ENCODE measurements at places on chromosomes 5 and 9.

DNA sequence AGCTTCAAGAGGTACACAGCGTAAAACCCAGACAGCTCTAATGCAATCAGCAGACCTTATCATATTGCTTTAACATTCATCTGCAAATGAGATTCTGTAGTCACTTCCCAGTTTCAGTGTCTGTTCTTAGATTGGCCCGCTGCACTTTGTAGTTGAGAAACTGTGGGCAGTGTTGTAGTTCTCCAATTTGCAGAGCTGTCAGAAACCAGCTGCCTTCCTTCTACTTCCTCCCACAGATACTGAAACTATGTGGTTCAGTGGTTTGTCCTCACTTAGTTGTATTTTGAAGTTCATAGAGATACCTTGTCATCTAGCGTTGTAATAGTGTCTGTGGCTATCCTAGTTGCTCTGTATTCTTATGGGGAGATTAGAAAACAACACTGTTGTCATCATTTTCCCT, 39.6 kb upstream of the TRIM36 start:
- no peak for DNase-seq

DNA sequence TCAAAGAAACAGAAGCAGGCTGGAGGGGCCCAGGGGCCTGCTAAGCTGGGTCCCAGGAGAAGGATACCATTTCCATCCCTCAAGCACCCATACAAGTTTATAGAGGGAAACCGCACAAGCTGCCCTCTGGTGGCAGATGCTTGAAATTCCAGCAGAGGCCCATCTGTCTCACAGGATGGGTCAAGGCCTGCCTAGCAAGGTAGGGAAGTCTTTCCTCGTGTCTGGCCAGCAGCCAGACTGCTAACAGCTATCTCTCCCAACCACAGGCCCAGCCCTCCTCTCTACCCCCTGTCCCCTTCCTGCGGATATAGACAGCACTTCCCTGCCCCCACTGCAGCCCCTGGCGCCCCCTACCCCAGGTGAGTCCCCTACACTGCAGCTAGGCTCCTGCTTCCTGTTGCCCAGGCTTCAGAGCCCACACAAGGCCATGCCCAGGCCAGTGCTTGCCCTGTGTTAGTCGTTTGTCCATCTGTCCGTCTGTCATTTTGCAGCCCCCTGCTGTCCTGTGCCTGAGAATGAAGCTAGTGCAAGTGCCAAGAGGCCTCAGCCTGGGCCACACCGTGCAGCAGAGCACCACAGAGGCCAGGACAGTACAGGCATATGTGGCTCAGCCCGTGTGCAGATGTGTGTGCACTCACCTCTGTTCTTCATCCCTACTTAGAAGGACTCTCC, 26.2 kb downstream of the TCF7 start:
- DNase-seq, result peak; percentile 80

DNA sequence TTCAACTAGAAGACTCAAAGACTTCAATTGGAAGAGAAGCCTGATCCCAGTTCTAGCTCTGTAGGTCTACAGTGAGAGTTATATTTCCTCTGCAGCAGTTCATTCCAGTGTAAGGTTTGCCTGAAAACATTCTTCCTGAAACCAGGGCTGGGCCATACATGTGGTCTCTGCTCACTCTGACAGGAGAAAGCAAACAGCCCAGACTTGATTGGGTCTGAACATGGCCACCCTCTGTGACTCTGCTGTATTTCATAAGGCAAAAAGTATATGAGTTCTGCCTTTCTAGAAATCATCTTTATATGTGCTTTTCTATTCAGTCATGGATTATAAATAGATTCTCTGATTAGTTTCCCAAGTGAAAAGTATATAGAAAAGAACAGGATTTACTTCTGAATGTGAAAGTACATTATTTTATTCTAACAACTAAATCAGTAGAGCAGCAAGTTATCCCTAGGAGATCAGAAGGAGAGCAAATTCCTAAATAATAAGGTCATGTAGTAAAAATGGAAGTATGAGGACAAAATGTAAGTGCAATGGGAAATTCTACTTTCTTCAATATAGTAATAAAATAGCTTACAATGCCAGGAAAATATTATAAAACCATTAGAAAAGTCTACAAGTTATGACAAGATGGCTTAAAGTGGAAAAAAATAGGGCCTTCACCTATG, 144.3 kb downstream of the EFNA5 start:
- no peak for DNase-seq

DNA sequence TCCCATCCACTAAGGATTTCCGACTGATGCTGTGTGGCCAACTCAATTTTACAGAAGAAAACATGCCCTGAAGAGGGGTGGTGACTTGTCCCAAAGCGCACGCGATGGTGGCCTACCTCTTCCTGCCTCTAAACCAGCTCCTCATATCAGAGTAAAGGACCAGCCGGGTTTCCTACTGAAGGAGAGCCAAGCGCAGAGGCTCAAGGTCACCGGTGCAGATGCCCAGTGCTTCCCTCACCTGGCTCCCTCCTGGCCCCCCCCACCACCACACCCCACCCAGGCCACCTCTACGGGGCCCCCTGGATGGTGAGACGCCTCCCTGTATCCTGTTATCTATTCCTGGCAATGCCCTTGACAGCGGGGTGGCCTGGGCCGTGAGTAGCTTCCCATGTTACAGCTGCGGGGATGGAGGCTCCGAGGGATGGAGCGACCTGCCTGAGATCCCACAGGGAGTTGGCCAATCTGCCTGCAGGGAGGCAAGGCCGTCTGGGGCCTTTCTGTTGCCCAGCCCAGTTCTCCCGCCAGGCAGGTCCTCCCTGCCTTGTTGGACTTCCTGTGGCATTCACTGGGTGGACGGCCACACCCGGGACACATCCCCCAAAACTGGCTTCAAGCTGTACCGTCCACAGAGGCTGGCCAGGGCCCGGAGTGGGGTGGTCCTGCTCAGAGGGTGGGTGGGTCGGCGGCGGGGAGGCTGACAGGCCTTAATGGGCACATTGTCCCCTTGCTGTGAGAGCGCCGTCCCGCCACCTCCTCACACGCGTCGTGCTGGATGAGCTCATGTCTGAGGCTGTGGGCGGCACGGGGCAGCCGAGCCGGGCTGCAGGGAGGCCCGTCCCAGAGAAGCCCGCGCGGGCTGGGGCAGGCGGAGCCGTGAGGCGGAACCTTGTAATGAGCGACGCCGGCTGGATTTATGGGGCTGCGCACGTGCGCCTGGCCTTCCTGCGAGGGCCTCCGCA, 72.5 kb downstream of the MACROH2A1 start:
- DNase-seq, result no peak

GRCh38 chr9:70421272-70422180, 7.1 kb upstream of the KLF9 start:
- DNase-seq, result no peak

- DNase-seq, result no peak
Measured at GRCh38 chr5:41876678-41877077, 6.5 kb upstream of the OXCT1 start.

DNA sequence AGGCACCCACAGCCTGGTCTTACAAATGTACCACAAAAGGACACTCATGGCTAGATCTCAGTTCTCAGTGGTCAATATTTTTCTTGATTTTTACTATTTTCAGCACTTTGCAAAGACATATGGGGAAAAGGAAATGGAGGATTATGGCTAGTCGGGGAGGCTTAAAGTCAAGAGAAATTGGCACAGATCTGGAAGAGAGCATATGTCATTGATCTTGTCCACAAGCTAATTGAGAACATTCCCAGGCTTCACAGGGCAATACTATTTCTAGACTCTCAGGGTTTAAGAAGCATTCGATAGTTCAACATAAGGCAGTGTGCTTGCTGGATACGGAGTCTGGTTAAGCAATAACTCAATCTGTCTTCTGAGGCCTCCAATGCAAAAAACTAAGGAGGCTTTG, 285.8 kb downstream of the ZNF608 start:
- no peak for DNase-seq

DNA sequence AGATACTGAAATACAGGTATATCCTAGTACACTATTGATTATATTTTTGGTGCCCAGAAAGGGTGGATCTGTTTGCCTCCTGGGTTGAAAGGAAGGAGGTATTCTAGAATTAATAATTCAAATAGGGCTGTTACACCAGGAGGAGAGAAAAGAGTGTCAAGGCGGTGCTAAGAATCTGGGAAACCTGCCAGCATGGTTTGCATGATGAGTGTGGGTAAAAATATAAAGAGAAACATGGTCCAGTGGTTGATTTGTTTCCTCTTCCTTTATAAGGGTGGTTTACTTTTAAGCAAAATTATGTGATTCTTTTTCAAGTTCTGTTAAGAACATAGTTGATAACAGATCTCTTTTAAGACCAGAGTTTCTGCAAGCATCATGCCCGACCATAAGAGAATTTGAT, 69.4 kb upstream of the NFIB start:
- no peak for DNase-seq

GRCh38 chr5:159241946-159242552, 21.0 kb upstream of the UBLCP1 start:
- no peak for DNase-seq

GRCh38 chr5:24497145-24497544, 147.6 kb downstream of the CDH10 start:
- no peak for DNase-seq

DNA sequence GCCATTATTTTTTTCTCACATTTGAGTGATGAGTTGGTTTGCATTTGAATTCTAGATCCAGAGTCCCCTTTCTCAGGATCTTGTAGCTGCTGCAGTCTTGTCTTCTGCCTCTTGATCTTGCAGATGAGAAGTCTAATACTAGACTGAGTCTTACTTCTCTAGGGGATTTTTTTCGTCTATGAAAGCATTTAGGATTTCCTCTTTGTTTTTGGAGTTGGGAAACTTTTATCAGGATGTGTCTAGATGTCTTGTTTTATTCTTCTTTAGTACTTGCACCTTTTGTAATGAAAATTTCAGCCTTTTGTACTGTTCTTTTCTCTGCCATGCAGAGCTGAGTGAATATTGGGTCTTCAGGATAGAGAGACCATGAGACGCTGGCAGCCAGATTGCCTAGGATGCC, 65.4 kb downstream of the ZNF618 start:
- DNase-seq, result no peak

DNA sequence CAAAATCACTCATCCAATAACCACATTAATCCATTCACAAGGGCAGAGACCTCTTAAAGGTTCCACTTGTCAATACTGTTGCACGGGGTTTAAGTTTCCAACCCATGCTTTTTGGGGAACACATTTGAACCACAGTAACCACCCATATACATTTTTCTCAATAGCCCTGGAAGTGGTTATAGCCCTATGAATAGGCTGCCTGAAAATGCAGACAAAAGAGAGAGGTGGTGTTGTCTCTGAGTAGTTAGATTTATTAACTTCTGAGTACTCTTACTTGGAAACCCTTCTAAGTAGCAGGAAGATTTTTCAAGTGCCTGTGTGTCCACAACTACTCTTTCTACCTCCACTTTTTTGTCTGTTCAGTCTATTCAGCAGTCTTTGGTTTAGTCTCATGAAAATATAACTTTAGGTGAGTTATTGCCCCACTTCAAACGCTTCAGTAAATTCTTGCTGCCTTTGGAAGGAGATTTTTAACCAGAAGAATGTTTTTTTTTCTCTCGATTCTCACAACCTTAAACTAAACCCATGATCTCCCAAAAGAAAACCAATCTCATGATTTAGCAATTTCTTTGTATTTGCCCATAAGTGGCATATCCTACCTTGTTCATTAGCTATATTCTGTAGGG, 42.6 kb downstream of the ARHGEF28 start:
- DNase-seq, result no peak

GRCh38 chr5:41754857-41755256, 115.4 kb downstream of the OXCT1 start:
- DNase-seq, result no peak

DNA sequence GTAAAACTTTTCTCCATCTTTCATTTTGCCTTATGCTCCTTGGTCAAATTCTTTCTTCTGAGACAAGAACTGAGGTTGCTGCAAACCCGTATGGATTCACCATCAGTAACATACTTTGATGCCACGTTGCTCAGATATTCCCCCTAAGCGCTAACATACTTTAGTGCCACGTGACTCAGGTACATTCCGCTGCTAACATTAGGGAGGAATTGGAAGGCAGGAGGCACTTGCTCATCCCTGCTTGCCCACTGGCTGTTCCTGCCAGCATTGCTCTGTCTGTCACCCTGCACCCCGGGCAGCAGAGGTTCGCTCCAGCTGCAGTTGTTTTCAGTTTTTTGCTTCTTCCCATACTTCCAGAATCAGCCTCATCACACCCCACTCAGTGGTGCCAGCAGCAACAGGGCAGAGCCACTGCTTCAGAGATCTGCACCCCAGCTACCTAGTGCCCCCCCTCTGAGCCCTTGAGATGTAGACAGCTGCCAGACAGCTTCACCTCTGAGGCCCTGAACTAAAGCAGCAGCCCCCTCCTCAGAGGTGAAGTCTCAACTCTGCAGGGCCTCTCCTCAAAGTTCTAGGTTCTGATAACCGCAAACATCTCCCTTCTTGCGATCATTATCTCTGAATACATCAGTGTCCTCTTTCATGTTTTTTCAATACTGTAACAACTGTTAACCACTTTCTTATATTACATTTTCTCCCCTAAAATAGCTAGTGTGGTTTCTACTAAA, 228.0 kb upstream of the KIF2A start:
- no peak for DNase-seq

DNA sequence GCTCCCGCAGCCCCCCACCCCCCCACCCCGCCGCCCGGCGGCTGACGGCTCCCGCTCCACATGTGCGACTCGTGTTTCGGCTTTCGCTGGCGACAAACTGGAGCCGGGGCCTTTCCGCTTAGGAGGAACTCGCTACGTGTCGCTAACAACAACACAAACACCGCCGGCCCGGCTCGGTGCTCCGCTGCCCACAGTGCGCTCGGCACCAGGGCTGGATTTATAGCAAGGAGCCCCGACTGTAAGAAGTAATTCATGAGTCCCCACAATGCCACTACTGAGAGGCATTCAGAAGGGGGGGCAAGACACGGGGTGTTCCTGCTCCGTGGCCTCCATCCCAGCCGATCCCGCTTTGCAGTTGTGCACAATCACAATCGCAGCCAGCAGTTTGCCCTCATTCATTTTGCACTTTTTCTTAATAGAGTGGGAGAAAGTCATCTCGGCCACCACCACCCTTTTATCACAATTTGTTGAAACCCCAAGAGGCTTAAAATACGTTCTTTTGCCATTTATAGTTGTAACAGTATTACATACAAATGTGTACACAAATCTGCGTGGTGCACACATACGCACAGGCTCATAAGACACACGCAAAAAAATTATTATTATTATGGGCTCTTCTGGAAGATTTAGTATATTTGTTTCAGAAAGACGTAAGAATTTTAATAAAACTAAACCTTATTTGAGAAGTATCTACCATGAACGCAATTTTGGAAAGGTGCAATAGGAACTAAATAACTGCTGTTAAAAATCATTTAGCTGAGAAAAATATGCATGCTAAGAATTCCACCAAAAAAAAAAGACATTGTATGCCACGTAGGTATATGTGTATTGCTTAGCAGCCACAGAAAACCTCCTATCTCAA, 48.1 kb downstream of the EBF1 start:
- DNase-seq, result no peak

GRCh38 chr5:1542781-1543180, 19.0 kb upstream of the LPCAT1 start:
- no peak for DNase-seq

GRCh38 chr9:122277285-122277897, 12.7 kb downstream of the MRRF start:
- no peak for DNase-seq

- DNase-seq, result no peak
Measured at GRCh38 chr9:73149371-73150067, 2.1 kb upstream of the ANXA1 start.

GRCh38 chr9:78871452-78872331, 574.8 kb downstream of the PSAT1 start:
- DNase-seq, result no peak
